ENCODE measurements at places on chromosomes 6 and 20.

- peak; percentile 56 for DNase-seq
Observed at GRCh38 chr6:36759148-36759759, 61.6 kb downstream of the RAB44 start.

DNA sequence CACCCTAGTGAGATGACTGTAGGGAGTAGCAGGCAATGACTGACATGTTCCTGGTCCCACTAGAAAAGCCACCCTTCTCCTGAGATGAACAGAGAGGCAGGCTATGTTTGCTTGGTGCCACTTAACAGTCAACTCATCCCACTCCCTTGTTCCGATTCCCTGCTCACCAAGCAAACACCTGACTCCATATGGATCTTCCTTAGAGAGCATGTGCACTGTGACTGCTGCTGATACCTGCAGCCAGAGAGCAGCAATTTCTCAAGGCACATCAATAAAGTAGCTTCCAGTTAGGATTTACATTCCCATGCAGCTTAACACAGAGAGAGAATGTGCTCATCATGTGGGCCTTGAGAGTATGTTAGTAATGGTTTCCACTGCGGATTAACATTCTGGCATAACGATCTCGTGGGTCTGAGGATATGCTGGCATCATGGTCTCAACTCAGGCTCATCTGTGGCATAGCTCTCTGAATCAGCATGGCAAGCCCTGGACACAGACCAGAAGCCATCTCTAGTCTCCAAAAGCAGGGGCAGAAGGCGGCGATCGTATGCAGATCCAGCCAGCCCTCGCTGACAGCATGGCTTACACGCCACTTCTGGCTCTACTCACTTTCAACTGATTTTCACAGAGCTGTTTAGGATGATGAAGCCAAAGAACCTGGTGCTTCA lies 43.9 kb downstream of the ATXN1 start:
- DNase-seq, result no peak

- DNase-seq, result no peak
Observed at GRCh38 chr6:24228681-24229255, 102.8 kb downstream of the NRSN1 start.

DNA sequence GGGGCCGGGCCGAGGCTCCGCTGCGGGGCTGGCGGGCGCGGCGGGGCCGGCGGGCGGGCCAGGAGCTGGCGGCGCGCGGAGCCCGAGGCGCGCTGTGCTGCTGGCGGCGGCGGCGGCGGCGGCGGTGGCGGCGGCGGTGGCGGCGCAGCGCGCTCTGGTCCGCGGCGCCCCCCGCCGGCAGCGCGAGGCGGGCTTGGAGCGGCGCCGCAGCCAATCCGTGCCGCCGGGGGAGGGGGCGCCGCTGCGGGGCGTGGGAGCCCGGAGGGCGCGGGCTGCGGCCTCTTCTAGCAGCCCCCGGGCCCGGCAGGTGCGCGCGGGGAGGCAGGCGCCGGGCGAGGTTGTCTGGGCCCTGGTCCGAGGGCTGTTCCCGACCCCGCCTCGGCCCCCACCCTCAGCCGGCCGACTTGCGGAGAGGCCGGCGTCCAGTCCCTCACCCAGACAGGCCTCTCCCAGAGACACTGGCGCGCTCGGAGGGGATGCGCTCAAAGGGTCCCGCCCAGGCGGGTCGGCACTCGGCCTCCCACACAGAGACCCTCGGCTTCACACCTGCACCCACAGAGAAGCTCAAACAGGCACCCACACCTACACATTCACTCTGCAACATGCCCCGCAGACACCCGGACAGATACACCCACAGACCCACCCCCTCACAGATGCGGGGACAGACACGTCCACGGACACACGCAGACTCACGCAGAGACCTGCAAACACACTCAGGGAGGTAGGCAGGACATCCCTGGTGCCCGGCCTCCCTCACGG lies at the start of gene RIMS4:
RIMS4 (minus strand) TSS at position 156 of the 759 bp plus-strand sequence. CDS start 275 bp downstream, outside the sequence.
- no peak for DNase-seq

GRCh38 chr6:33446356-33446755 lies 8.0 kb upstream of the ZBTB9 start:
- no peak for DNase-seq

DNA sequence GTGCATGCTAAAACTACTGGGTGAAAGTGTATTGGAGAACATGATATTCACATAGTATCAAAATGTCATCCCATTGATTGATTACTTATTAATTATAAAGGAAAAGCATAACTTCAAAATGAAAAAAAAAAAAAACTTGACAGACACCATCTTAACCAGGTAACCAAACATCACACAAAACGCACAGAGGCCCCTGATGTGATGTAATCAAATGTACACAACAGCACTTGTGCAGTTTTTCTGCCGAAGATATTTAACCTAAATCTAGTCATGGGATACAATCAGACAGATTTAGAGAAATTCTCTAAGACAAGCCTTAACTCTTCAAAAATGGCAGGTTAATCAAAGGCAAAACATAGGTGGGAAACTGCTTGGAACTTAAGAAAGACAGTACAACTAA lies 102.0 kb upstream of the TENT5A start:
- no peak for DNase-seq

DNA sequence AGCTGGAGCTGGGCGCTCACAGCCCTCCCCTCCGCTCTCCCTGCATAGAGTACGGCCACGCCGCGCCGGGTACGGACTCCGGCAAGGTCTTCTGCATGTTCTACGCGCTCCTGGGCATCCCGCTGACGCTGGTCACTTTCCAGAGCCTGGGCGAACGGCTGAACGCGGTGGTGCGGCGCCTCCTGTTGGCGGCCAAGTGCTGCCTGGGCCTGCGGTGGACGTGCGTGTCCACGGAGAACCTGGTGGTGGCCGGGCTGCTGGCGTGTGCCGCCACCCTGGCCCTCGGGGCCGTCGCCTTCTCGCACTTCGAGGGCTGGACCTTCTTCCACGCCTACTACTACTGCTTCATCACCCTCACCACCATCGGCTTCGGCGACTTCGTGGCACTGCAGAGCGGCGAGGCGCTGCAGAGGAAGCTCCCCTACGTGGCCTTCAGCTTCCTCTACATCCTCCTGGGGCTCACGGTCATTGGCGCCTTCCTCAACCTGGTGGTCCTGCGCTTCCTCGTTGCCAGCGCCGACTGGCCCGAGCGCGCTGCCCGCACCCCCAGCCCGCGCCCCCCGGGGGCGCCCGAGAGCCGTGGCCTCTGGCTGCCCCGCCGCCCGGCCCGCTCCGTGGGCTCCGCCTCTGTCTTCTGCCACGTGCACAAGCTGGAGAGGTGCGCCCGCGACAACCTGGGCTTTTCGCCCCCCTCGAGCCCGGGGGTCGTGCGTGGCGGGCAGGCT lies 4.6 kb downstream of the KCNK15 start:
- no peak for DNase-seq

DNA sequence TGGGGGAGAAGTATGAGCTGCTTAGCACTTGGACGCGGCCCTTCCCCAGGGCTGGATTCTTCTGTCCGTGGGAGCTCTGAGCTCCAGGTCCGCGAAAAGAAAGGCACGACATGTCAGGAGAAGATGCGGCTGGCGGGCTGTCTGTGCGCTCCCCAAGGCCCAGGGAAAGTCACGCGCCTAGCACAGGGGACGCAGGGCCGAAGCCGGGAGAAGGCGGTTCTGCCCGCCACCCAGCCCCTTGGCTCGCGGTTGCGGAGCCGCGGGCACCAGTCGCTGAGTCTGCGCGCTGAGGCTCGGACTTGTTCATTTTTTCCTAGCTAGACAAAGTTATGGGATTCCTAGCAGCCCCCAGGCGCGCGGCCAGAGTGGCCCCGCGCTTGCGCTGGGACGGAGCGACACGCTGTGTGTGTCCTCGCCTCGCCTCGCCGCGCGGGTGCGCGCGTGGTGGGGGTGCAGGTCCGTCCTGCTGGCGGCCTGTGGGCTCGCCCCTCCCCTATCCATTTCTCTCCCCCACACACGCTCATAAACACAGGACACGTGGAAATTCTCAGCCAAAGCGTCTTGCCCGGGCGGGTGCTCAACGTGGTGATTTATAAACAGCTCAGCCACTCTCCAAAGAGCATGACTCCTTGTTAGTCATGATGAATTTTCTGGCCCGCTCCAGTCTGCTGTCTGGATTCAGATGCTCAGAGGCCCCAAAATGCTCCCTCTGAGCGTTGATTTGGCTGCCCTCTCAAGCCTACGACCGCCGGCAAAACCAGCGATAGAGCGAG lies 1.9 kb upstream of the POU3F2 start:
- no peak for DNase-seq

DNA sequence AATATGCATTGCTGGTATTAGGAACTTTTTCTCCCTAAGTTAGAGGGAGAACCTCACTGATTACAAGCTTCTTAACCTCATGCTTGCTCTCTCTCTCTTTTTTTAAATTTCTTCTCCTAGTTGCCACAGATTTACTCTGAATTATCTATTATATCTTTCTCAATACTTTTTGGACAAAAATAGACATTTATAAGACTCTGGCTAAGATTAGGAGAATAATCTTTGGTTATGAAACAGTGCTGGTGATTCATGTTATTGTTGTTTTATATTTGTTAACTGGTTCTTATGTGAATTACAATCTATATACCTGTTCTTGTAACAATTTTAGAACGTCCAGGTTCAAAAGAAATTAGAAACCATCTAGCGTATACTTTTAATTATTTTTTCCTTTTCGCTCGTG lies 187.8 kb downstream of the OGFRL1 start:
- no peak for DNase-seq

DNA sequence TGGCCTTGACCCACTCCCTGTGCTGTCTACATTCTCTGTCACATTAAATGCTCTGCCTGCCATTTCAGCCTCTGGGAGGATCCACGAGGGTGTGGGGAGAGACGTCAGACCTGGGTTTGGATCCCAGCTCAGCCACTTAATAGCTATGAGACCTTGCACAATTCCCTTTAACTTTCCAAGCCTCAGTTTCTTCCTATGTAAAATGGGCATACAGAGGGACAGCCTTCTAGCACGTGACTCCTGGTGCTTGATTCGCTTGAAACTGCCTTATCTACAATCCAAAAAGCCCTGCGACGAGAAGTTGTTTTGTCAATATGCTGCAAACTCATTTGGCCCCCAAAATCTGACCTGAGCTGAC lies 40.0 kb downstream of the TOX2 start:
- DNase-seq, result no peak

GRCh38 chr6:158029668-158030230 lies 48.1 kb downstream of the SYNJ2 start:
- no peak for DNase-seq

GRCh38 chr20:44609006-44609515 lies 26.7 kb downstream of the PKIG start:
- no peak for DNase-seq

DNA sequence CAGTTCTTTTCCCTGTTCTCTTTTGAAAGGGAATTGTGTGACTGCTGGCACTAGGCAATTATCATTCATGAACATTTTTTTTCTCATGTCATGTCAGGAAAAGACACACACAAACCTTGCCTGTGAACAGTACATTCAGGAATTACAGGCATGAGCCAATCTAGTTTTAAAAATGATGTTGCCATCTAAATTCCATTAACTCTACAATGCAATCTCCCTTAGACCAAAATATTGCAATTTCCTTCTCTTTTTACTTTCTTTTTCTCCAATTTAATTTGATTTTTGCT lies 127.5 kb upstream of the STMND1 start:
- DNase-seq, result no peak

GRCh38 chr6:154569156-154569862 lies 58.8 kb upstream of the CNKSR3 start:
- no peak for DNase-seq

- no peak for DNase-seq
Observed at GRCh38 chr6:121205569-121205968, 128.7 kb downstream of the TBC1D32 start.

GRCh38 chr6:38215651-38216311 lies 396.3 kb downstream of the ZFAND3 start:
- DNase-seq, result no peak

- no peak for DNase-seq
Observed at GRCh38 chr6:15274692-15275387, 29.0 kb downstream of the JARID2 start.

- no peak for DNase-seq
Observed at GRCh38 chr20:346640-347316, at the start of gene NRSN2. Gene NRSN2 (plus strand): TSS chr20:347111. CDS start chr20:349644, 2,533 bp downstream.

- DNase-seq, result no peak
Observed at GRCh38 chr6:137106183-137106582, 61.4 kb upstream of the IL20RA start.

DNA sequence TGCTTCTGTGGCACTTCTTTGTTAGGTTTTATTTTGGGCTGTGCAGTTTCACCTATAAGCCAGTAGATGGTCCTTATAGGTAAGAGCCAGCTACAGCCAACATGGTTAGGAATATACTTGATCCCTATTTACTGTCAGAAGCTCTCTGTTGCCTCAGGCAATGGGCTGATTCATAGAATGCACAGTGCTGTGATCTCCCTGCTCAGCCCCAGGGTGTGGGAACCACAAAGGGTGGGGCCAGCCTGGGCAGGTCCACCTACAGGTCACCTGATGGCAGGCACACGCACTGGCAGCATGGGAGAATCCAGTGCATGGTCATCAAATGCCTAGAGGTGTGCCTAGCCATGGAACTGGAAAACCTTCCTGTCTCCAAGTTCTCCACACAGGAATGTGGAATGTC lies 191.9 kb downstream of the MOXD1 start:
- DNase-seq, result no peak

- DNase-seq, result no peak
Observed at GRCh38 chr6:15681946-15682345, 19.1 kb upstream of the DTNBP1 start.

DNA sequence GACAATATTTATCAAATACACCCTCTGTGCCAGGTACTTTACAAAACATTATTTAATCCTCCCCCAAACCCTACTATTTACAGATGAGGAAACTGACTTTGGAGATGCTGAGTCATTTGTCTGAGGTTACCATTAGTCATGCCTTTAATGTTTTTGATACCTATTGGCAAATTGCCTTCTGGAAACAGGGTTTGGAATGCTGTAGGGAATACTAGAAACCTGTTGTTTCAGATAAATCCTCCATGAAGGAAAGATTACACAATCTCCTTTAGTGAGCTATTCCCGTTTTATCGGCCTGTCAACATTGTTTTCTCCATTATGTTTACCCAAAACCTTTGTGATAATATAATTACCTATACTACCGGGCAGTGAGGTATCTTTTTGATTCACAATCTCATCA lies 93.6 kb upstream of the ADGRF1 start:
- no peak for DNase-seq
